T-cell (primary cell): ENCODE measurements at places on chromosomes 2 and 18.

DNA sequence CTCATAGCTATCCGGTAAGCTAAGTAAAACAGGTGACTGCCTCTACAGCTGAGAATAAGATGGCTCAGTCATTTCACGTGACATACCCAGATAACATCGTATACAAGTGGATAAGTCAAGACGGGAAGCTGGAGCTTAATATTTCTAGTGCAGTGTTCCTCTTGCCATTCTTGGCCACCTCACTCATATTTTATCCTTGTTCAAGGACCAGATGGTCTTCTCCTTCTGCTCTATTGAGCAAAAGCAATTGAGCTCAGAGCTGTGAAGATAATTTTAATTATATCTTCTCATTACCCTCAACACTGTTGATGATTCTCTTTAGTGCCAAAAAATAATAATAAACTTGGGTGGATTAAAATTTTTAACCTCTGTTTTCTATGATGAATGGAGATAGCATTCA lies 201.1 kb downstream of the DCC start:
- DNase-seq = no peak

DNA sequence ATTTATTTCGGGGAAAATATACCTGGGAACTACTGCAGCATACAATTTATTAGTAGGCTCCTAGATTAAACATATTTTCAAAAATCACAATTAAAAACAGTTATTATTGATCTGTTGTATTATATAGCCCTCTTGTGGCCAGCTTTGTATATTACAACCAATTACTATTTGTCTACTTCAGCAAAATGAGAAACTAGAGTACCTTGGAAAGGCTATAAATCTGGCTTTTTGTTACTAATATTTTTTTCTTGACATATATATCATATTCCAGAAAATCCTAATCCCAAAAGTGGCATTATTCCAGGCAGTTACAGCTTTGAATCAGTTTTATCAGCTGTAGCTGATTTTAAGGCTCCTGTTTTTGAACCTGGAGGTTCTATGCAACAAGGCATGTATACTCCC lies 101.2 kb downstream of the UBR3 start:
- DNase-seq = no peak

GRCh38 chr2:15670469-15670868 lies 78.8 kb downstream of the DDX1 start:
- no peak for DNase-seq

DNA sequence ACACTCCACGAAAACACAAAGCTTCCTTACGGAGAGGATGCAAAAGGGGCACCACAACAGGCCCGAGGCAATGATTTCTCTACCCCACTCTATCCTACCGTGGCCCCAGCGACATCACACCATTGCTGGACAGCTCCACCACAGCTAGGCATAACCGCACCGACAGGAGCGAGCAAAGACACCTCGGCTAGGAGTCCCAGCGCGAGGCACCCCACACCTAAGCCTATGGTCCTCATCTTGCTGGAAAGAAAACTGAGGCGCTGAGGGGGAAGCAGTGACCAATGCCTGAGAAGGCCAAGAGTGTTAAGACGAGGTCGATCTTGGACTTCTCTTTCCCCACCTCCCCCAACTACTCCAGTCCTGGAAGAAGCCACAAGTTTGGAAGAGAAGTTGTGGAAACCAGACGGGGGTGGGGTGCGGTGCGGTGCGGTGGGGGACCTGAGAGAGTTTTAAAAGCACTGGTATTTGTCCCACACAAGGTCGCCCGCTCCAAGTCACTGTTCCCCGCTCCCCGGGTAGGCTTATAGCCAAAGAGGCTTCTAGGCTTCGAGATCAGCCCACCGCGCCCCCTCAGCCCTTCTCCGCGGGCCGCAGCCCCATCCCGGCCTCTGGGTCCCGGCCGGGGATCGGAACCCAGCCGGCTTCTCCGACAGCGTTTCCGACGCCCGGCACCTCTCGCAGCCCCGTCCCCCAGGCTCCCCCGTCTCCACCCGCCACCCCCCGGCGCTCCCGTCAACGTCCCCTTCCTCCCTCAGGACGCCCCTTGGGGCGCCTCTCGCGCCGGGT lies 766 bp downstream of the PDE6D start:
- DNase-seq = no peak

GRCh38 chr2:240728827-240729226 lies 37.2 kb downstream of the AQP12A start:
- no peak for DNase-seq

GRCh38 chr2:174704061-174704460 lies 60.2 kb downstream of the CHRNA1 start:
- DNase-seq = no peak

DNA sequence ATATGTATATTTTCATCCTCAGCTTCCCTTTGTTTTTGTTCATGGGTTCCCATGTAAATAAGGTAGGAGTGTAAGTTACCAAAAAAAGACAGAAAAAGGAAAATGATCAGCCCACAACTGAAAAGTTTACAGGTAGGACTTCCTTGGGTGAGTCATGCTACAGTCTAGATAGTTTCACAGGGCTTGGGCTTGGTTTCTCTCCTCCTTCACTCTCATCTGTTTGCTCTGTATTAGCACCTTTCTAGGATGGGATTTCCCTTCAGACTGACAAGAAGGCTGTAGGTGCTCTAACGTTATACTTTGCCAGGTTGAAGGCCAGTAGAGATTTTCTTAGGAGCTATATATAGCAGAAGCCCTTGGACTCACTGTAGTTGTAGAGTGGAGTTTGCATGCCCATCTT lies 57.9 kb downstream of the FAM171B start:
- no peak for DNase-seq

DNA sequence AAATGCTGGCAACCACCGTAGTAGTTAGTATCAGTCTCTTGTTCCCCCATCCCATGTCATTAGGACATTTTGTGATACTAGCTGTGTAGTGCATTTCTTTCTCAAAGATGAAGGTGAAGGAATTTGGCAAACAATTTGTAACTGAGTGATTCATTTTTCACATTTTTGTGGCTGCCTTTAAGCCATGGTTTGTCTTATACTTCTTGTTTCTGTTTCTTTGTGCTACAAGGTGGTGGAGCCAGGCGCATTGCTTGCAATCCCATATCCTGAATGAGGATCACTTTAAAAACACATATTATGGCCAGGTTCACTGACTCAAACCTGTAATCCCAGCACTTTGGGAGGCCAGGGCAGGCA lies 40.6 kb downstream of the GPD2 start:
- DNase-seq = no peak

DNA sequence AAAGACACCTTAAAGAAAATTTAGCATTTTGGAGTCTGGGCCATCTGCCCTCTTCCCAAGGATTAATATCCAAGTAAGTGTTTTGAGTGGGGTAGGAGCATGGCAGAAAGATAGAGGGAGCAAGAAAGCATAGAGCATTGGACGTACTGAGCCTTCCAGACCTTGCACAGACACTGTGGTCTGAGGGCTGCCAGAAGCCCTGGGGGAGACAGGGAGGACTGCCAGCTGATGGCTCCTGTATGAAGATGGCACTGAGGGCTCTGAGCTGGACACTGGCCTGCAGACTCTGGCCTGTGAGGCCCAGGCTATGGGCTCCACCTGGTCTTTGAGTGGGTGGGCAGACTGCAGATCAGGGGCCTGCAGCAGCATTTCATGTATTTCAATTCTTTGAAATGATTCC lies 2.9 kb upstream of the PKDCC start:
- no peak for DNase-seq

DNA sequence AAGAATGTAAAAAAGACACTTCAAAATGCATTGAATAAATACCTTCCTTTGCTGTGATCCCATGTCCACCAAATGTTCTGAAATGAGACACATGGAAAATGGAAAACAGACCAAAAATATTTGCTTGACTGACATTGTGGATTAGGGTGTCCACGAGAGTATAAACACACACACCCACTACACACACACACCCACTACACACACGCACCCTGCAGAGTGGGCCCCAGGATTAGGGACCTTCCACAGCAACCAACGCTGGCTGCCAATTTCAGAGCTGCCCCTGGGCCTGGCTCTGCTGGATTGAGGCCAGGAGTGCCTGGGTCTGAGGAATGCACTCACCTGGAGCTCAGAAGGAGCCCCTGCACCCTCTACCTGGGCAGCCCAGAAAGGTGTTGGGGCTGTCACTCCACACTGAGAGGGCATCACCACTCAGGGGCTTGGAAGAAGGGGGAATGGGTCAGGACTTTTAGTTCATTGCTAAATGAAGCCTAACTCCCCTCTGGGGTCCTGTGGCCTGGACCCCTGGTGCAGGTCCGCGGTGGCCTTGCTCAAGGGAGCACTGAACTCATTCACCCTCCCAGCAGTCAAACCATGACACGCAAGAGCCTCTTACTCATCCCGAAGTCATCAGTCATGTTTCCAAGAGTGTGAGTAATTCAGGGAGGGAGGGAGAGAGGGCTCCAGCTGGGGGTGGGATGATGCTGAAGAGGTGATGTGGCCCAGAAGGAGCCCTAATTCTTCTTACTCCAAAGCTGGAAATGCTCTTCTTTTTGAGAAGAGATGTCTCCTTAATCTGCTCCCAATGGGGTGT lies 50.2 kb upstream of the PLB1 start:
- no peak for DNase-seq
